Activated naive CD4-positive, alpha-beta T cell treated with anti-CD3 and anti-CD28 coated beads, Interleukin-2, amount 10 ng/mL, durations not matched to agents 7 days and 5 days (primary cell): ENCODE measurements at places on chromosomes 1 and 21.

GRCh38 chr21:23809573-23809972 lies 1797.7 kb downstream of the MRPL39 start:
- DNase-seq, result no peak

- no peak for DNase-seq
Measured at GRCh38 chr1:68938051-68938666, 441.3 kb upstream of the DEPDC1 start.

DNA sequence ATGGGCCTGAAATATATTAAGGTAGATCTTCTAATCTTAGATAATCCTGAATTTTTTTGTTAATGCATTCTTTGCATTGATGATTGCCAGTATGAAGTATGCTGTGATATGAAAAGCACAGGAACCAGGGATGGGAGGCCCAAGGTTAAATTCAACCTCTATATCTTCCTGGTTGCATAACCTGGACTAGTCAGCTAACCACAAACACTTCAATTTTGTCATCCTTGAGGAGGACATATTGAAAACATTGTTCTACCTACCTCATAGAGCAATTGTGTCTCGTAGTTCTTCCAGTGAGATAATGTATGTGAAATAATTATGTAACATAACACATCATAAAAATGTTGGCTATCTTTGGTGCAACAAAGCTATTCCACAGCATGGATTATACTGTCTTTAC lies 25.6 kb downstream of the PDC start:
- DNase-seq, result no peak

DNA sequence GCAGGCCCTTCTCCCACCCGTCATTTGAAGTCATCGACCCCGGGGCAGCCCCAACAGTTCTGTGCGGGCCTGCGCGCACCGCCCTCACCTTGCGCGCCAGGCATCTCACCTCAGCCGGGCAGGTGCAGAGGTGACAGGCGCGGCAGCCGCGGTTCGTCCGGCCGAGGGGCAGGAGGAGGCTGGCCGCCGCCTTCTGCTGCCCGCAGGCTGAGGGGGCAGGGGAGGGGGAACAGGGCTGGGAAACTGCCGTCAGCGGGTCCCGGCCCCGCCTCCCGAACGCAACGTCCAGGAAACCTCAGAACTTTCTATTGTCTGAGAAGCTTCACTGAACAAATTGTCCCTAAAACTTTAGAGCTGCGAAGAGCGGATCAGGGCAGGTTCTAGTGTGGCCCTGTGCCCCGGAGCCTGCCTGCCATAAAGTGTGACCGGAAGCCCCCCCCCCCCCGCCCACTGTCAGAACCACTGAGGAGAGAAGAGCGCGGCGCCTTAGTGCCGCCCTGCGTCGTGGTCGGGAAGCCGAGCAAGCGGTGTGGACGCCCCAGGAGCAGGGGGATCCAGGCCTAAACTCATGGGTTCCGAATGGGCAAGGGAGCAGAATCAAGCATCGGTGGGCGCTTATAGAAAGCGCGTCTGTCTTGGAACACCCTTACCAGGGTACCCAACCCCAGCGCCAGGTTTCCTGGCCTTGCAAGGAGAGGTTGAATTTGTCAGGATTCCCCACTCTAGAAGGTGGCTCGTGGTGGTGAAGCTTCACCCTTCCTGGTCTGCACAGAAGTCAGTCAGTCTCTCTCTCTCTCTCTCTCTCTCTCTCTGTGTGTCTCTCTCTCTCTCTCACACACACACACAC lies 13.3 kb upstream of the TBX15 start:
- DNase-seq, result no peak

DNA sequence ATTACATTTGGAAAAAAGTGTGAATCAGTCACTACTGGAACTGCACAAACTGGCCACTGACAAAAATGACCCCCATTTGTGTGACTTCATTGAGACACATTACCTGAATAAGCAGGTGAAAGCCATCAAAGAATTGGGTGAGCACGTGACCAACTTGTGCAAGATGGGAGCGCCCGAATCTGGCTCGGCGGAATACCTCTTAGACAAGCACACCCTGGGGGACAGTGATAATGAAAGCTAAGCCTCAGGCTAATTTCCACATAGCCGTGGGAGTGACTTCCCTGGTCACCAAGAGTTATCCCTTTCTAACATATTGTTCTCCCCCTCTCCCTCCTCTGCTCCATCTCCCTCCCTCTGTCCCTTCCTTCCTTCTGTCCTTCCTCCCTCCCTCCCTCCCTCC lies 47.7 kb upstream of the RHOU start:
- DNase-seq, result no peak

DNA sequence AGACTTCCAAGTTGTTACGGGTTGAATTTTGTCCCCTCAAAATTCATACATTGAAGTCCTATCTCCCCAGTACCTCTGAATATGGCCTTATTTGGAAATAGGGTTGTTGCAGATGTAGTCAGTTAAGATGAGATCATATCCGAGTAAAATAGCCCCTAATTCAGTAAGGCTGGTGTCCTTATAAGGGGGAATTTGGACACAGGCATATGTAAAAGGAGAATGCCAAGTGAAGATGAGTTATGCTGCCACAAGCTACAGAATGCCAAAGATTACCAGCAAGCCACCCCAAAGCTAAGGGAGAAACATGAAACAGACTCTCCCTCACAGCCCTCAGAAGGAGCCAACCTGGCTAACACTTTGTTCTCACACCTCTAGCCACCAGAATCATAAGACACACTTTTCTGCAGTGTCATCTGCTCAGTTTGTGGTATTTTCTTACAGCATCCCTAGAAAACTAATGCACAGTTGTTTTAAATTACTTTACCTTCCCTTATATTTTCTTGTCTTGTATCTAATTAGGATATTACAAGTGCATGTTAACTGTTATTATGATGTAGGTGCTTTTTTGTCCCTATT lies 43.3 kb upstream of the PRDX6 start:
- DNase-seq, result no peak
